Activated T-cell treated with anti-CD3 and anti-CD28 coated beads for 1 hour (primary cell): ENCODE measurements at places on chromosomes 5 and 9.

GRCh38 chr9:78324682-78325081 is 27.8 kb downstream of the PSAT1 start:
- no peak for DNase-seq

DNA sequence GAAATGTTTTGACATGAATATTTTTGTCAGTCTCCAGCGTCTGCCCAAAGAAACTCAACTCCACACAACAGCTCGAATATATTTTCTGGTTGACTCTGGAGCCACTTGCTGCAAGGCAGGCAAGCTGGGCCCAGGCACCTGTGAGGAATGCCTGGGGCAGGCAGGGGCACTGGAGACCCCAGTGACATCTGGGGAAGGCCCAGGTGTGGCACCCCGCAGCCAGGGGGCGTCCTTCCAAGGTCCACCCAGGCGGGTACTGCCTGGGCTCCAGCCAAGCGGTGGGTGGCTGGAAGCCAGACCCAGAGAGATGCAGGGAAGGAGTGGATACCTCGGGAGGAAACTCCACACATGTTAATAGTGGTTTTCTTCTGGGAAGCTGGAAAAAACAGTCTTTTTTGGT is 125.9 kb downstream of the PHF2 start:
- no peak for DNase-seq

DNA sequence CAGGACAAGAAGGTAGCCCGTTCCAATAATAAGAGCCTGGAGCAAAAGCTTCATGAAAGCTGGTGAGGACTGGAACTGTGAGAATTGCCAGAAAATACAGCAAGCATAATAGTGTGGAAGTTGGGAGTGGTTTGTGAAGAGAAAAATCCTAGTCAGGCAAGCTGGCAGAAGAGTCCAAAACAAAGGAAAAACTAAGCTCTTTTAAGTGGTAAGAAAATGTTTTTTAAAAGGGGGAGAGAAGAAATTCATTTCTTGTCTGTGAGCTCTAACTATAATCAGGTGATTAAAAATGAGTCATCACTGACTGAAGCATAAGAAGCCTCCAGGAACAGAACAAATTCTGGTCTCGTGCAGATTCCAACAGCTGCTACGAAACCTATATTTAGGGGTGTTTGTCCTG is 102.6 kb downstream of the CAAP1 start:
- no peak for DNase-seq

GRCh38 chr5:21806943-21807342 is 1046.2 kb downstream of the CDH12 start:
- DNase-seq, result no peak

GRCh38 chr5:181189363-181189961 is 15.5 kb downstream of the TRIM7 start:
- DNase-seq, result no peak

DNA sequence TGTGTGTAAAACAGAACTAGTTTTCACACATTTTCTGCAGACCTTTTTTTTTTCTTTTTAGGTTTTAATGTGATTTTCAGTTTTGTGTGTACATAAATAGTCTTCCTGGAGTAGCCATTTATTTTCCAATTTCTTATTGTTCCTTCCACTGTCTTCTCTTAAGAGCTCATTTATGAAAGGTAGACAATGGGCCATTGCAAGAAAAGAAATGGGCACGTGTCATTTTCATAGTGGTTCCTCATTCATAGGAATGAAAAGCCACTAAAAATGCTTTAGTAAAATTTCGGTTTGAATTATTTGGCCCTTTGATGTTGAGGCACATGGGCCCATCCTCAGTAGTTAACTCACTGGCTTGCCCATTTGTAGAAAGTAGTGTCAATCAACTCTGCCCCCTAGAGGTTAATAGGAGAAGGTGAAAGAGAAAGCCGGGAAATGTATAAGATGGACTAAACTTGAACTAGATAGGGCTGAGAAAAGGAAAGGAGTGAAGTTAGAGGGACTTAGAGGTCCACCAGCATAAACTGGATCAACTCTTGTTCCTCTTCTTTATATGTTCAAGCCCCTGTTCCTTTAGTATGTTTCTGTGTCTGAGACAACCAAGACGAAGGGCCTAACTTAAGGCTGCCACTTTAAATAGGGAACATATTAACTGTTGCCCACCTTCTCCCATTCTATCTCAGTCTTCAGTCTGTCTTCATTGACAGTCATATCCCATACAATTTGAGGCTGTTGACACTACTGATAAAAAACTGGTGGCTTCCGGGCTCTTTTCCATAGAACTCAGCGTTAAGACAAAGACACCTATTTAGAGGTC is 72.6 kb downstream of the SMARCA2 start:
- DNase-seq, result no peak

- DNase-seq, result no peak
Observed at GRCh38 chr5:133849116-133849515, 119.3 kb downstream of the C5orf15 start.

DNA sequence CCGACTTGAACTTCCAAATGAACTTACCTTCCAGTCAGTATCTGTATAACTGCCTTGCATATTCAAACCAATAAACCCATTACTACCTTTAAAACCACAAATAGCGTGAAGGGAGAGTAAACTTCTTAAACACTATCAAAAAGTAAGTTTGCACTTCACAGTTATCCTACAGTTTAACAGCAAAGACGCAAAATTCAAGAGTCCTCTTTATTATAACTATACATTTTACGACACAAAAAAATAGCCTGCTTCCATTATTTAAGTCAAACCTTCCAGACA is 1.8 kb downstream of the PTBP3 start:
- DNase-seq, result no peak

GRCh38 chr5:61534481-61535267 is 202.6 kb downstream of the ZSWIM6 start:
- DNase-seq, result no peak

- DNase-seq, result no peak
Observed at GRCh38 chr5:96121364-96121763, 159.7 kb upstream of the ELL2 start.

DNA sequence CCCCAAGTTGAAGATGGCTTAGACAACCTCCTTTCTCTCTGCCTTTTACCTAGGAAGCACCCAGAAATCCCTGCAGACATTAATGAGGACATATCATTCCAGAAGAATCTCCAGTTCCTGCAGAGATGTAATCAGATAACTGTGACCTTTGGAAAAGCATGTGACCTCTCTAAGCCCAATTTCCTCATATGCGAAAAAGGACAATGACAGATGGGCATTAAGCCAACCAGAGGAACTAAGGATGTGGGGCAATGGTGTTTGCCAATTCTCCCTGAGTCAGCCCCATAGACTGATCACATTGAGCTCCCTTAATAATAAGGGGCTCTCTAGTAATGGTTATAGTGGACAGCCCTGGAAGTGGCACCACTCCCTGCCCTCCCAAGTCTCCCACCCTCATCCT is 10.1 kb upstream of the FOXI1 start:
- no peak for DNase-seq

DNA sequence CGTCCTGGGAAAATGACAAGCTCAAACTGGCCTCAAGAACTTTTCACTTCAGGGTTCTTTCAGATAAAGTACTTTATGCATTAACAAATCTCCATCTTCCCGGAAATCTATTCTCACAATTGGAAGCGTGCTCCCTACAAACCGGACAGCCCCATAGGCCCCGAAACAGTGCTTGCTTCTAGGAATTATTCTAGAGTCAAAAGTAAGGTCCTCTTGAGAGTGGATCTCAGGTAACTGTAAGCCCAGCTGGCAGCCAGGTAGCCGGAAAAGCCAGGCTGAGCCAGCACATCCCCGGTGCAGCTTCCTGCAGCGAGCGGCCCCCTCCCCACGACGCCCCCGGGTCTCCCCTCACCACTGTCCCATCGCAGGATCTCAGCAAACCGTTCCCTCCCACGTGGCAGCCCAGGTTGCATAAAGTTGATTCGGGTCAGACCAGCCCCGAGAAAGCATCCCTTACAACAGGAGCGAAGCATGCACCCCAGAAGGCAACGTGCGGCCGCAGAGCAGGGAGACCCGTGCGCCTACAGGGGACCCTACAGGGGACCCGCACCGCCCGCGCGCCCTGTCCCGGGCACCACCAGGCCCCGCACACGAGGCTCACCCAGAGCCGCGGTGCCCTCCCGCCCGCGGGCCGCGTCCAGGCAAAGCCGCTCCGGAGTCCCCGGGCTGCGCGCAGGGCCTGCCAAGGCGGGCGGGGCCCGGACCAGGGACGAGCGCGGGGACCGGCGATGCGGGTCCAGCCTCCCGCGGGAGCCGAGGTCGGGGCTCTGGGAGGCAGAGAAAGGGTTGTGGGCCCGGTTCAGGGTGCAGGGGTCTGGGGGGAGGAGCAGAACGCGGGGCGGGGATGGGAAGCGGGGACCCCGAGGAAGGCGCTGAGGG is 920 bp downstream of the LPCAT1 start:
- no peak for DNase-seq

DNA sequence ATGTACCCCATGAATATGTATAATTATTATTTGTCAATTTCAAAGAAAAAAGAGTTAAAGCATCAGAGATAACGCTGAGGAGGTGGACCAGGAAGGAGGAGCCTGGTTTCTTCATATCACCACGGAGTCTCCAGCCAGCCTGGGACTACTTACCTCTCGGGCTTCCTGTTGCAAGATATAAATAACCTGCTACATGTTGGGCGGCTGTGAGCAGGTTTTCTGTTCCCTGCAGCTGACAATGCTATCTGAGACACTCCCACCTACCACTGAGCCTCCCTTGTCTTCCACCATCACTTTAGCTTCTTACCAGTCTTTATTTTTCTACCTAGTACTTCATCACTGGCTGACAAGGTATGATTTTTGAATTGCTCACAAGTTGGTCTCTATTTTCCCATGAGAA is 102.7 kb upstream of the CPEB4 start:
- DNase-seq, result no peak

DNA sequence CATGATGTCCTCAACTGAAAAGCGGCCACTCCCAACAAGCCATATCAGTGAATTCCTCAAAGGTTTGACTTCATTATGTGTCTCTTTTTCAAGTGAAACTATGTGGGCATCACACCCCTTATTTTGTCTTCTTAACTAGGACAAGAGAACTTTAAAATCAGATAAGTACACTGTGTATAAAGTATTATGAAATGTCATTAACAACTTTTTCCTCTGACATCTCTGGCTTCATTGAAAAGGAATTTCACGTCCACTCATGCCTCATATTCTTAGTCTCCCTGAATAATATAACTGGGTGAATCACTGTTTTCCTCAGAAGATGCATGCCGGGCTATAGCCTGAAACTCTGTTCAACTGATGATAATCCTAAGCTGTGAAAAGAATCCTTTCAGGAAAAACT is 415.8 kb downstream of the ACTL7B start:
- DNase-seq, result no peak

DNA sequence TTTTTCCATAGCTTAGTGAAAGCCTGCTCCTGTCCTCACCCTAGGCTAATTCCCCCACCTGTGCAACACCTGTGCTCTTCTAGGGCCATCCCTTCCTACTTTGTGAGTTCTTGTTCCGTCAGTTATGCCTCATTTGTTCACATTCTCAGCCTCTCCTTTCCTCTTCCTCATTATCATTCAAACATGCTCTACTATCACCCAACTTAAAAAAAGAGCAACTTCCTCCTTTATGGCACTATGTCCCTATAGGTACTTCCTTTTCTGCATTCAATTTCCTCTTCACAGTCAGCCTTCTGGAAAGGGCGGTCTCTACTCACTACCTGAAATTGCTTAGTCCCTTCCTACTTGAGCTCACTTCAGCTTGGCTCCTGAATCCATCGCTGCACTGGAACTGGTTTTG is 111.8 kb upstream of the LHFPL2 start:
- no peak for DNase-seq

DNA sequence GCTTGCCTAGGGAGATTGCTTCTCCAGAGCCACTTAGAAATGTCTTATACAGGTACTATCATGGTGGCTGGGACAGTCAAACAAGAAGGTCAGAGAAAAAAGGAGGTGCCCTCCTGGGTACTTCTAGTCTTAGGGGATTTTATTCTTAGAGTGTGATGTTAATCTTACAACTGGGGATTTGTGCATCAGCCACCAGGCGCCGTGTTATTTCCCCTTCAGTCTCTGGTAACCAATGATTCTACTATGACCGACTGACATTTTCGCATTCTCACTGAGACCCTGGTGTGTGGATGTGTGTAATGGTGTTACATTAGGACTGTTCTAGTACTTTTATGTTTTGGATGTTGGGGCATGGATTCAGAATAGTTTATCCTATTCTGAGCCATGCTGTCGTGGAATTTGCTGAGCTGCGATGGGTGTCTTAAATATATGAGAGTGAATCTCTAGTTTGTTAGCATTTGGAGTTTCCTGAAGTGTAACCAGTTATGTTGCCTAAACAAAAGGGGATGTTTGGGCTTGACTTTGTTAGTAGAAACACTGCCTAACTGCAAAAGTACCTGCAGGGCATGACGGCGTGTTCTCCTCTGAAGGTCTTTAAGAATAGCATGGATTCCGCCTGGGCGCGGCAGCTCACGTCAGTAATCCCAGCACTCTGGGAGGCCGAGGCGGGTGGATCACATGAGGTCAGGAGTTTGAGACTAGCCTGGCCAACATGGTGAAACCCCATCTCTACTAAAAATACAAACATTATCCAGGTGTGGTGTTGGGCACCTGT is 175.2 kb upstream of the DAP start:
- no peak for DNase-seq

- no peak for DNase-seq
Observed at GRCh38 chr9:136988872-136989271, 3.4 kb upstream of the PAXX start.

GRCh38 chr5:139882316-139882715 is 86.7 kb downstream of the PSD2 start:
- DNase-seq, result no peak

GRCh38 chr9:90830051-90830450 is 28.4 kb downstream of the SYK start:
- no peak for DNase-seq

DNA sequence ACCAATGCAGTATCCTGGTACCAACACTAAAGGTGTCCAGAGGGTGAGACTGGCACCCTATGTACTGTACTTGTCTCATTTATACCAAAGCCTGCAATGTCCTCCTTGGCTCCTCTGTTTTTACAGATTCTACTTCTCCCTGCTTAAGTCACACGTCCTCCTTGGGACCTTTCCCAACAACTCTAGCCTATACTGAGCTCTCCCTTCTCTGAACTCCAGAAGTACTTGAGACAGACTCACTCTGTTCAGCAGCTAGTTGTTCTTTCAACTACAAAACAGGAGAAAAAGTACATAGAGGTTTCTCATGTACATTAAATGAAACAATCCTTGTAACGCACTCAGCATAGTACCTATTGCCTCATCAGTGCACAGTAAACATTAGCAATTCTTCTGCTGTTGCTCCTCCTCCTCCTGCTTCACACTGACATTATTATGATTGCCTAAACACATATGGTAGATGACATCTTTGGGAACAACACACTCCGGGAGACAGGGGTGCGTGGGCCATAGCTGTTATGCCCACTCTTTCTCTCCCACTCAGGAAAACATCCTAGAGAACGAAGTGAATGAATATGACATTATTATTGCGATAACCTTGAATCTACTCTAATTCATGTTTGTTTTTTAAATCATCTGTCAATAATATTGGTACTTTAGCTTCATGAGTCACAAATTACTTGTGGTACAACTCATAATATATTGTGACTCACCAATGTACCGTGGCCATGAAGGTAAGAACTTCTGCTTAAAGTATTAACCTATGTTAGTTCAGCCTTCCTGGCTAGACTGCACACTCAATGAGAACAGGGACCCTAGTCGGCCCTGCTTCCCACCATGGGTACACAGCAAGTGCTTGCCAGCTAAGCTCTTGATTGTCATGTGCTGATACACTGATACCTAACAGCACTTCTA is 180.3 kb upstream of the ADRA1B start:
- no peak for DNase-seq

- DNase-seq, result no peak
Observed at GRCh38 chr5:119570910-119571309, 58.4 kb upstream of the FAM170A start.
